ENCODE measurements at places on chromosomes 4 and X. TPM values are rescaled to one million over a fixed set of nuclear protein-coding genes. Genes with fewer than 3 reads are reported as not detected.

The BCORL1 gene
- 1.4 TPM for total RNA-seq

The CDKL2 gene
- 0.88 TPM for total RNA-seq

GRCh38 chr4:45580334-45580733, 543.5 kb downstream of the GABRG1 start:
- no peak for DNase-seq

DNA sequence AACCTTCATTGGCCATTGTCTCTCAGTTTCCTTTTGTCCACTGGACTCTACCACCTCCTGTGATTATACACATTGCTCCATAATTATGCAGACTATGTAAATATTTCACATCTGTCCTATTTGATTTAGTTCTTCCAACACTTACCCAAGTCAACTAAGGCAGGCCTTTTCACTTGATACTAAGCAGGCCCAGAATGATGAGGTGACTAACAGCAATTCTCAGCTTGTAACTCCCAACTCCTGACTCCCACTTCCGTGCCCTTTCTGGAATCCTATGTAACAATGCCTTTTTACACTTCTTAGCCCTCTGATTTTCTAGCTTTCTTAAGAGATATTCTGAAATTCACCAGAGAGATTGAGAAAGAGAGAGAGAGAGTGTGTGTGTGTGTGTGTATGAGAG, 6.6 kb downstream of the PAK3 start:
- DNase-seq: no peak

DNA sequence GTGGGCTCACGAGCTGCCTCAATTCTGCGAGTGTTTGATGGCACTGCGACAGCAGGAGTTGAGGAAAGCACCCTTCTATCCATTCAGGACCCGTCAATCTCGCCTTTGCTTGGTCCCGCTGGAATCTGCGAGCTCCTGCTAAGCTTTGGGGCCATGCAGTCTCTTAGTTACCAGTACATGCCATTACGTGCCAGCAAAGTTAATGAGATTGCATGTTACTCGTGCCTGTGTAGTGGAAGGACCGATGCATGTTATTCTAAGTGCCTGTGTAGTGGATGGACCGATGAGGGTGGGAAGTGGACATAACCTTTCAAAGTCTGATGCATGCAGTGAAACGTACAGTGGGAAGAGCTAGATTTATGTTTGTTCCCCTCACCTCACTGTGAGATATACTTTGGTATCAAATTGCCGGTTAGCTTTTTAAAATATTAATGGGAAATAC, 569 bp downstream of the RPS3A start:
- DNase-seq: no peak

GRCh38 chr4:80279751-80280150, 13.3 kb downstream of the FGF5 start:
- no peak for DNase-seq

All from osteoblast (primary cell).